ENCODE measurements at places on chromosomes 12 and 14.

- no peak for DNase-seq
These were observed 42.3 kb downstream of the ARMH4 start for GRCh38 chr14:58109744-58110143.

- no peak for DNase-seq
These were observed at the start of gene TAS2R7 for GRCh38 chr12:10802587-10802986. TSS of gene TAS2R7 (minus strand) at chr12:10802627. CDS start at chr12:10802570, 57 bp downstream.

- peak; percentile 15 for DNase-seq
These were observed 1.0 kb downstream of the NAA25 start for GRCh38 chr12:112107306-112108201.

- DNase-seq, result no peak
These were observed 82.4 kb downstream of the SYT10 start for GRCh38 chr12:33357181-33357580.

DNA sequence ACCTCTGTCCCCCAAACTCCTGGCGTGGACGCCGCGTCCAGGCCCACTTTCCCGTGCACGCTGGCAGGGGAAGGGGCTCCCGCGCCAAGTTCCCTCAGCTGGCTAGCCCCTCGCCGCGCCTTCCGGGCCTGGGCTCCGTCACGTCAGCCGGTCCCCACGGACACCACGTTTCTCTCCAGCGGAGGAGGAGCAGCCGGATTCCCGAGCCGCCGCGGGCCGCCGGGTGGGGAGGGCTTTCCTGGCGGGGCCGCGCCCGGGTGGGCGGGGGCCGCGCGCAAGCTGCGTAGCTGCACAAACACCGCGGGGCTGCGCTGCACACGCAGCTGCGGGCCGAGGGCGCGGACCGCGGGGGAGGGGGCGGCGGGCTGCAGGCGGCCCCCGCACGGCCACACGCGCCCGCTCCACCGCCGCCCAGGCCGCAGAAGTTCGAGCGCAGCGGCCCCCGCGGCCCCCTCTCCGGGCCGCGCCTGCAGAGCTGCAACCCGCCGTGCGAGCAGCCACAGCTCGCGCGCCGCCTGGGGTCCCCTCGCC lies 45.1 kb upstream of the PNMA1 start:
- no peak for DNase-seq

- DNase-seq, result no peak
These were observed 9.4 kb downstream of the AKT1 start for GRCh38 chr14:104786091-104786586.

- no peak for DNase-seq
These were observed 414.8 kb upstream of the STXBP6 start for GRCh38 chr14:25464772-25465171.

GRCh38 chr14:70339039-70339438 lies 20.4 kb downstream of the COX16 start:
- no peak for DNase-seq

GRCh38 chr12:79614730-79615129 lies 76.0 kb downstream of the PAWR start:
- DNase-seq, result no peak

- DNase-seq, result no peak
These were observed 382.2 kb downstream of the MED13L start for GRCh38 chr12:115895247-115895646.

- no peak for DNase-seq
These were observed 8.1 kb downstream of the CARMIL3 start for GRCh38 chr14:24059841-24060388.
